Small intestine (tissue), 16 donors: ENCODE measurements at places on chromosomes 2 and 18.
A peak's percentile ranks its signal among the peaks of the same experiment; 100 is the strongest.

- DNase-seq: no peak
These were observed 240.5 kb upstream of the ID2 start for GRCh38 chr2:8441371-8441770.

- peak; percentile 3 for DNase-seq
These were observed 342.7 kb downstream of the TDRD15 start for GRCh38 chr2:21466341-21466927.

DNA sequence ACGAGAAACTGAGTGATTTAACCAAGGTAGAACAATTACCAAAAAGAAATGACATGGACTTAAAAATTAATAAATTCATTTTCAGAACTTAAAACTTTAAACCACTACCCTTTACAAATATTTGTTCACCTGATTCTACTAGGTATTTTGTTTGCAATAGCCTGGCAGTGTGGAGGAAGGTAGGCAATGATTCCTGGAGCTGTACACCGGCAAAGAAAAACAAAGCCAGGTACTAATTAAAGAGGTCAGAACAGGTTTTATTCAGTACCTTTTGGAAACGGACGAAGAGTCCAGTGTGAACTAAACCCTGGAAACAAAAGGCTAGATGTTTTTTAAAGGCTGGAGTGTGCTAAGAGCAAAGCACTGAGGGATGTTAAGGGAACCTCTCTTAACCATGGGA, 561.3 kb upstream of the FSHR start:
- no peak for DNase-seq

DNA sequence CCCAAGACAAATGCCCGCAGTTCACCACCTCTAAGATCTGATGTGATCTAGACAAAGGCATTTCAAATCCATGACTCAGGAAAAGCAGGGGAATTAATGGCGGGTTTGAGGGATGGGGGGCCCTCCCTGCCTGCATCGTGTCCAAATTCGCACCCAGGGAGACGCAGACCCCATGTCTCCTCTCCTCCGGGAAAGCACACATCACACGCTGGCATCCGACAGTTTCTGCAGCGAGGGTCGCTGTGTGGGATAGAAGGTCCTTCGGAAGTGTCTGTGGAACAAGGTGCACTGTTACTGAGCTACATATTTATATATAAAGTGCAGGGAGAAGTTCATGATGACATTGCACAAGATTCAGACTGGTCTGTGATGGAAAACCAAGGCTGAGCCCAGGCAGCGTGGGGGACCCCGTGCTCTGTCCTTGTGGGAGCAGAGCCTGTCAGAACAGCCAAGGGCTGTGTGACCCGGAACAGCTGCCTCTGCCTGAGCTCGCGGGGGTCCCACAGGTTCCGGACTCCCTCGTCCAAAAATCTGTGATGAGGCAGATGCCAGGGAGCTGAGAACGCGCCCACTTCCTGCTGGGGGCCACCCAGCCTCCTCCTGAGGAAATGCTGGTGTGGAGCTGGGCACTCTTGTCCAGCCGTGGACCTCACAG, 82.3 kb upstream of the CTDP1 start:
- DNase-seq: no peak

DNA sequence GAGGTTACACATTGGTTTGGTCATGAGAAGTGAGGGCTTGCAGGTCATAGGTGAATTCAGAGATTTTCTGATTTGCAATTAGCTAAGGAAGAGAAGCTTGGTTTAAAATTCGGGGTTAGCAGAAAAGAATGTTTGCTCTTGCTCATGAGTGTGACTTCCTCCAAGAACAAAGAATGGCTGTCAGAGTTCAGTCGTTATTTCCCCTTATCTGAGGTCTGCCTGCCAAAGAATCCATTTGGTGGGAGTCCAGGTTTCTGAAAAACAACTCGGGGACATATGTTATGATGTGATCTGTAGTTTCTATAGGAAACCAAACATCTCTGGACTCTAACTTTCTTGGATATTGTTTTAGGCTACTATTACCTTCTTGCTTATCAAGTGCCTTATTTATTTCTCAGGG, 3.2 kb upstream of the UGT1A6 start:
- no peak for DNase-seq

DNA sequence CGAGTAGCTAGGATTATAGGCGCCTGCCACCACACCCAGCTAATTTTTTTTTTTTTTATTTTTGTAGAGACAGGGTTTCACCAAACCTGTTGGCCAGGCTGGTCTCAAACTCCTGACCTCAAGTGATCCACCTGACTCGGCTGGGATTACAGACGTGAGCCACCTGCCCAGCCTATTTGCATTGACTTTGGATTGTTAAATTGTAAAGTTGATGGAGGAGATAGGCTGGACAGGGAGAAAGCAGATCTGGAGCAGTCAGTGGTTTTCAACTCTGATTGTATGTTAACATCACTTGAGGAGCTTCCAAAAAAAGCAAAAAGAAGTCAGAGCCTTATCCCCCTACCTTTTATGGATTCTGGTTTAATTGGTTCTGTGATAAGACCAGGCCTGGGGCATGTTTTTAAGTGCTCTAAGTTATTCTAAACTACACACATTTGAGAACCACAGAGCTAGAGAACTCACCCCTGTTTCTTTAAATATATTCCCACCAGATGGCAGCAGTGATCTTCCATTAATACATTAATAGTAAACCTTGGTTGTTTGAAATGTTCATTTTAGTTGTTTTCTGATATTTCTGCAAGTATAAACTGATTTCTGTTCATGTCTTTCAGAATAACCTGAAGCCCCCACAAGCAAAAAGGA, 7.5 kb downstream of the C2orf49 start:
- peak; percentile 41 for DNase-seq

DNA sequence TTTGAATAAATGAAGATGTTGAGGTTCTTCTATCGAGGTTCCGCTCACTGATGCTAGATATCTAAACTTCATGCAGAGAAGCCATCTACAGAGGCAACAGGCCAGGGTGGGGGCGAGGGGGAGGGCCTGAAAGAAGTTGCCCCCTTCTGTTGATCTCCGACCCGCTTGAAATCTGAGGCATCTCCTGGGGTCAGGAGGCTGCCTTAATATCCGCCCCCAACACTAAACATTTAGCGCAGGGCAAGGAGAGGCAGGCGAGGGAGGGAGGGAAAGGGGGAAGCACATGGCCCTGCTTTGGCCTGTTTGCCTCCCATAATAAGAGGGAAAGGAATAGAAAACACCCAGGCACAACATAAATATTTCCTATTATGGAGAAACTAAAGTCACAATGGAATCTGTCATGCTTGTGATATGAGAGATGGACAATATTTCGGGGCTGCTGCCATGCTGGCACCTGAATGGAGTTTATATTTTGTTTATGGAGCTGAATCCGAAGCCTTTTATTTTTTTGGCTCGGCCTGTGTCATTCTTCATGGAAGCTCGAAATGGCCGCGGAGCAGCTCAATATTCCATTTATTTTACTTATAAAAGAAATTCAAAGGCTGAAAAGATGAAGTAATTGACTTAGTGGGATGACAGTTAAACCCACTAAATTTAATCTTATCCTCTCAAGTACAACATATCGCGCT, 221.1 kb downstream of the INSIG2 start:
- DNase-seq: no peak

DNA sequence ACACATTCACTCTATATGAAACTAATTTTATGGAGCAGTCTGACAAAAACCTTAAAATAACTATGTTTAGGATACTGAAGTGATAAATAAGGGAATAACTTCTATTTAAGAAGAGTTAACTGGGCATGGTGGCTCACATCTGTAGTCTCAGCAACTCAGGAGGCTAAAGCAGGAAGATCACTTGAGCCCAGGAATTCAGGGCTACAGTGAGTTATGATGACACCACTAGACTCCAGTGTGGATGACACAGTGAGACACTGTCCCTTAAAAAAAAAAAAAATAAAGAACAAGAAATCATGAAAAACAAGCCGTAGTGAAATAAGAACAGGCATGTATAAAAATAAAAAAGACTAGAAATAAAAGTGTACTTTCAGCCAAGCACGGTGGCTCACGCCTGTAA, 82.0 kb downstream of the THADA start:
- no peak for DNase-seq
